ENCODE measurements at places on chromosomes 12 and 14. TPM values are rescaled to one million over a fixed set of nuclear protein-coding genes. Genes with fewer than 3 reads are reported as not detected.

DNA sequence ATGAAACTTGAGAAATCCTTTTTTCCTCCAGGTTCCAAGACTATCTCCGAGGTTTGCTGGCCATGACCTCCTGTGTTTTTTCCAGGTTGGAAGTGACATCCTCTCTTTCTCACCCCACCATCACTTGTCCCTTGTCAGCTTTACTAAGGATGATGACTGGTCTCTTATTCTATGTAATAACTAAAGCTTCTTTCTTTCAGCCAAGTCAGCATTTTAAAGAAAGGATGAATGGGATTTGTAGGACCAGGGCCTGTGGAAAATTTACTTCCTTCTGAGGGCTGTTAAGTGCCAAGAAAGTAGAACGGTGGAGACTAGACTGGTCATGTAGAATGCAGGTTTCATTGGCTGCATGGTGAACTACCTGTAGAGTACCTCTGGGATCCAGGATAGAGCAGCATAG is 73.6 kb downstream of the FIGNL2 start:
- H3K27me3 ChIP-seq: no peaks in the 10 kb centered on the region
- DNase-seq: no peak
- no peak overlapping the region for H3K4me3 ChIP-seq
- H3K36me3 ChIP-seq: no peaks in the 10 kb centered on the region

- no peak overlapping the region for H3K4me3 ChIP-seq
- no peak overlapping the region for H3K27ac ChIP-seq
- no peaks in the 10 kb centered on the region for H3K27me3 ChIP-seq
Measured at GRCh38 chr14:61706096-61706690, 10.9 kb downstream of the HIF1A start.

DNA sequence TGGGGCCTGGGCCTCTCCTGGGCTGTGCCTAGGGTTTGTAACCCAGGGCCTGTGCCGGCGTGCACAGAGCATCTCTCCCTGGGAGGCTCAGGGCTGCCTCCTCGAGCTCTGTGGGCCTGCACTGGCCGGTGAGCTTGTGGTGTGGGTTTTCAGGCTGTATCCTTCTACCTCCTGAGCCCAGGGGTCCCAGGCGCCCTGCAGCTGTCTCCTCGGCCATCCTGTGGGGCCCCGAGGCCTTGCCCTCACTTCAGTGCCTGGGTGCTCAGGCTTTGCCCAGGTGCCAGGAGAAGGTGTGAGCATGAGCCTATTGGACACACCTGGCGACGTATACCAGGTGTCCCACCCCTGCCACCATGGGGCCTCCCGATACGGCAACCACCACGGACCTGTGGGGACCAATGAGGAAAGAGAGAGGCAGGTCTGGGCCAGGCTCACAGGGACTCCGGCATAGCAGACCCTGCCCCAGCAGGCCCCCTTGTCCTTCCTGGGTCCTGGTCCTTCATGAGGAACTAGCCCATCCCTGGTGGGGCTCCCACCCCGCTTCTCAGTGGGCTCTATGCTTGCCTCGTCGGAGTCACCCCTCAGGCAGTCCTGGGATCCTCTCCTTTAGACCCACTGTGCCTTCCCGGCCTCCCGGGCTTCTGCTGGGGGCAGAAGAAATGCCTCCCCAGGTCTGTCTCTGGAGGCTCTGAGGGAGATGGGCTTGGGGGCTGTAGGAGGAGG is 400.2 kb downstream of the TMEM121 start:
- H3K27me3 ChIP-seq: no peaks in the 10 kb centered on the region
- H3K27ac ChIP-seq: no peak overlapping the region
- no peaks in the 10 kb centered on the region for H3K36me3 ChIP-seq
- no peaks in the 10 kb centered on the region for H3K4me1 ChIP-seq

The PLEKHD1 gene
- total RNA-seq: 0.07 TPM

The TMEM260 gene
- 22.2 TPM for total RNA-seq

The BICD1 gene
- total RNA-seq: 63.6 TPM

Measured in ovary (tissue), 10 donors.